ENCODE measurements at places on chromosomes 12 and 14. TPM values are rescaled to one million over a fixed set of nuclear protein-coding genes. Genes with fewer than 3 reads are reported as not detected.

Gene DYNLL1
- total RNA-seq = 344 TPM

Gene ARHGEF25
- 2.0 TPM for total RNA-seq

Gene SIRT4
- 3.2 TPM for total RNA-seq

Gene RERGL
- total RNA-seq = not detected

Gene OR4K15
- not detected for total RNA-seq

Gene RNASE11
- total RNA-seq = not detected

Gene SLC17A8
- total RNA-seq = not detected

DNA sequence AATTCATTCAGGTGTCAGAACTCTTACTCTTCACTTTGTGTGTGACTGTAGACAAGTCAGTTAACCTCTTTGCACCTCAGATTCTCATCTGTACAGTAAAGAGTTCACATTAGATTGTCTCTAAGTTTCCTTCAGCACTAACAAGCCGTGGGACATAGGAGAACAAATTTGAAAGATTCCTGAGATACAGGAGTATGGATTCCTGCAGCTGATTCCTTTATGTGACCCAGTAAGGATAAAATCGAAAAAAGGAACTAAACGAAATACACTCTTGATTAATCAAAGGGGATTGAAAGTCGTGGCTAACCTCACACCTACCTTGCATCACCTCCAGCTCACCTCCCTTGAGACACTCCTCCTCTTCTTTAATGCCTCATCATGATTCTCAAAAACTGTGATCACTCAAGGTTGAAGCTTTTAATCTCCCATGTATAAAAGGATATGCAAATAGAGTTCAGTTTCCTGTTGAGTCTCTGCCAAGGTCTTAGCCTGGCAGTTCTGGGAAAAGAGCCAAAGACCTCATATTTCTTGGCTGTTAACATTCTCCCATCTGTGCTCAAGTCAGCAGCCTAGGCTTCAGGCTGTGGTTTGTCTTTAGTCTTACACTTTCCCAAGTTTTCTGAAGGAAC is 156.6 kb downstream of the DAD1 start:
- peak; percentile 8 for DNase-seq

DNA sequence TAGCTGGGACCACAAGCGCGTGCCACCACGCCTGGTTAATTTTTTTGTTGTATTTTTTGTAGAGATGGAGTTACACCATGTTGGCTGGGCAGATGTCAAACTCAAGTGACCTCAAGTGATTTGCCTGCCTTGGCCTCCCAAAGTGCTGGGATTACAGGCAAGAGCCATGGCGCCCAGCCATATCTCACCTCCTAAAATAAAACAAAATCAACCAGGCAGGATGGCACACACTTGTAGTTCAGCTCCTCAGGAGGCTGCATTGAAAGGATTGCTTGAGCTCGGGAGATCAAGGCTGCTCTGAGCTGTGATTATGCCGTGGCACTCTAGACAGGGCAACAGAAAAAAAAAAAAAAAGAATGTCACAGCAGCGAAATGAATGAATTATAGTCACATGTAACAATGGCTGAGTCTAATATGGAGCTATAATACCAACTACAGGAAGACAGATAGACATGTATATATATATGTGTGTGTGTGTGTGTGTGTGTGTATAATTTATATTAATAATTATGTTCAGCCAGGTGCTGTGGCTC is 19.3 kb upstream of the TMEM120B start:
- no peak for DNase-seq

GRCh38 chr12:100793182-100793581 is 1.4 kb upstream of the ANO4 start:
- DNase-seq = peak; percentile 5

DNA sequence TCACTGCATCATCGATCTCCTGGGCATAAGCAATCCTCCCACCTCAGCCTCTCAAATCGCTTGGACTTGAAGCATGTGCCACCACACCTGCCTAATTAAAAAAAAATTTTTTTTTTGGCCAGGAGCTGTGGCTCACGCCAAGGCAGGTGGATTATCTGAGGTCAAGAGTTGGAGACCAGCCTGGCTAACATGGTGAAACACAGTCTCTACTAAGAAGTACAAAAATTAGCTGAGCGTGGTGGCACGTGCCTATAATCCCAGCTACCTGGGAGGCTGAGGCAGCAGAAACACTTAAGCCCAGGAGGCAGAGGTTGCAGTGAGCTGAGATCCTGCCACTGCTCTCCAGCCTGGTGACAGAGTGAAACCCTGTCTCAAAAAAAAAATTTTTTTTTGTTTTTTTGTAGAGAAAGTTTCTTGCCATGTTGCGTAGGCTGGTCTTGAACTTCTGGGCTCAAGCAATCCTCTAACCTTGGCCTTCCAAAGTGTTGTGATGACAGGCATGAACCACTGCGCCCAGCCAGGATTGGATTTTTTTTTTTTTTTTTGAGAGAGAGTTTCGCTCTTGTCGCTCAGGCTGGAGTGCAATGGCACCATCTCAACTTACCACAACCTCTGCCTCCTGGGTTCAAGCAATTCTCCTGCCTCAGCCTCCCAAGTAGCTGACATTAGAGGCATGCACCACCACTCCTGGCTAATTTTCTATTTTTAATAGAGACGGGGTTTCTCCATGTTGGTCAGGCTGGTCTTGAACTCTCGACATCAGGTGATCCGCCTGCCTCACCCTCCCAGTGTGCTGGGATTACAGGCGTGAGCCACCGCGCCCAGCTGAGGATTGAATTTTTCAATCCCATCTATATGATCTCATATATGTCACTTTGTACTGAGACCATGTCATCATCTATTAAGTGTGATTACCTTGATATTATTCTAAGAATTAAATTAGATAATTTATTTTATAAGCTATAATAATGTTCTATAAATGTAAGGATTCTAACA is 12.4 kb downstream of the SLC2A3 start:
- no peak for DNase-seq

DNA sequence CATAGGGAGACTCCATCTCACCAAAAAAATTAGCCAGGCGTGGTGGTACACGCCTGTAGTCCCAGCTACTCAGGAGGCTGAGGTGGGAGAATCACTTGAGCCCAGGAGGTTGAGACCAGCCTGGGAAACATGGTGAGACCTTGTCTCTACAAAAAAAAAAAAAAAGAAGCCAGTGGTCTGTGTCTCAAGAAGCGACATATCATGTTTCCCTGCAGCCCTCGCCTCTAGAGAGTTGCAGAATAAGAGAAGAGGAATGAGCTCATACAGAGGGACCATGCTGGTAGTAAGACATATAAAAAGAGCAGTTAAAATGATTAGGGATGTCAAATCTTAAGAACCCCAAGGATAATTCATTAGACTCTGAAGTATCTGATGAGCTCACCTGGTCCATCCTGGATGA is 39.4 kb upstream of the BICDL1 start:
- DNase-seq = no peak

GRCh38 chr14:84028080-84028604 is 1501.8 kb upstream of the FLRT2 start:
- DNase-seq = no peak

GRCh38 chr12:109944561-109945359 is 44.7 kb downstream of the TCHP start:
- peak; percentile 96 for DNase-seq

- no peak for DNase-seq
These were observed 17.4 kb upstream of the DRAM1 start for GRCh38 chr12:101859664-101860607.

DNA sequence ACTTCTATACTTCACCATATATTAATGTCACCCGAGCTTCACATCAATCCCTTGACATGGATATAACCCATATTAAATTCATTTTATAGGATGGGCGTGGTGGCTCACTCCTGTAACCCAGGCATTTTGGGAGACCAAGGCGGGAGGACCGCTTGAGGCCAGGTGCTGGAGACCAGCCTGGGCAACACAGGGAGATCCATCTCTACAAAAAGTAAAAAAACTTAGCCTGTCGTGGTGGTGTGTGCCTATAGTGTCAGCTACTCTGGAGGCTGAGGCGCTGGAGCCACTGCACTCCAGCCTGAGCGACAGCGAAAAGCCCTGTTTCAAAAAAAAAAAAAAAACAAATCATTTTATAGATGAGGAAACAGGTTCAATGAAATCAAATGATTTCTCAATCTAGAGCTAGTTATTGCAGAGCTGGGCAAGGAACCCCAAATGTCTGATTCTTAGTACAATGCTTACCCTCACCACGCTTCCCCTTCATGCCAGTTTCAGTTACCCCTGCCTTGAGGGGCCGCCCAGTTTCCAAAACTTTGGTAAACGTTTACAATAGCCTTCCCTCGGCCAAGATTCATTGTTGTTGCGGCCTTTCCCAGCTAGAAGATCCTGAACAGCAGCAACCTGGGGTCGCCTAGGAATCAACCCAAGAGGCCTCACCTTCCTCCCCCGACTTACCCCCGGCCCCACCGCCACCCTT is 751 bp downstream of the PSMB5 start:
- DNase-seq = no peak

DNA sequence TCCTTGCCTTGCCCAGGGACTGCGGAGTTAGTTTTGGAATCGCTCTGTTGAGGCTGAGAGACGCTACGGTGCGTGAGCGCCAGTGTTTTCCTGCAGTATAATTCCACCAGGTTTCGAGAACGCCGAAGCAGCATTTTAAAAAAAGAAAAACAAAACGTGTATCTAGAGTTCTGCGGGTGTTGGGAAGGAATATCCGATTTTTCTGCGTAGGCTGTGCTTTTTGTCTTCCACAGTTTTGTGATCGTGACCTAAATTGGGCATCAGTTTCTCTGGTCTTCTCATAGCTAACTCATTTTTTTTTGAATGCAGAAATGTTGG is 778 bp downstream of the DNM1L start:
- DNase-seq = no peak

GRCh38 chr12:13177373-13177772 is 19.2 kb upstream of the EMP1 start:
- DNase-seq = no peak

DNA sequence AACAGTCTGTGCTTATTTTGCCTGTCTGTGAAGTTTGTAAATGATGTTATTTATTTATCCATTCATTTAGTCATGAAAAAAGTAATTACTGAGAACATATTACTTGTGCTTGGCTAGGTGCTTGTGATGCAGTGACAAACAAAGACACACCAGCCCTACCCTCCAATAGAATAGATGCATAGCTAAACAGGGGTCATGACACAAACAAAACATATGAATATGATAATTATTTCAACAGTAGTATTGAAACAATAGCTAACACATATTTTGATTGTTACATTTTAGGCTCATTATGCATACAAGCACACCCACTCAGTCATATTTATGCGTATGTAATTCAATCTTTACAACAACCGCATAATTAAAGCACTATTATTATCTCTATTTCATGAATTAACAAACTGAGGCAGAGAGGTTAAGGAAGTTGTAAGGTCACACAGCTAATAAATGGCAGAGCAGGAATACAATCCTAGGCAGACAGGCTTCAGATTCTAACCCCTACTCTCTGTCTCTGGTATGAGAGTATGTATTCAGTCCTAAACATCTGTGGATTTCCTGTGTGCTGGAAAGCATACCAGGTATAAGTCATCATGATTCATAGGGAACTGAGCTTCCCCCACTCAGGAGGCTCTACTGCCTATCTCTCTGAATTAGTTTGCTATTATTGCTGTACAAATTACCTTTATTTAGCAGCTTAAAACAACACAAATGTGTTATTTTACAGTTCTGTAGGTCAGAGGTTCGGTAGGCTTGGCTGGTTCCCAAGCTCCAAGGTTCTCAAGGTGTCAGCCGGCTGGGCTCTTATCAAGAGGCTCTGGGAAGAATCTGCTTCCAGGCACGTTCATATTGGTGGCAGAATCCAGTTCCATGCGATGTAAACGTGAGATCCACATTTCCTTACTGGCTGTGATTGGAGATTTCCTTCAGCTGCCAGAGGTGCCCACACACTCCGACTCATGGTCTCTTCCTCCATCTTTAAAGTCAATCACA is 509.4 kb downstream of the GALC start:
- no peak for DNase-seq

DNA sequence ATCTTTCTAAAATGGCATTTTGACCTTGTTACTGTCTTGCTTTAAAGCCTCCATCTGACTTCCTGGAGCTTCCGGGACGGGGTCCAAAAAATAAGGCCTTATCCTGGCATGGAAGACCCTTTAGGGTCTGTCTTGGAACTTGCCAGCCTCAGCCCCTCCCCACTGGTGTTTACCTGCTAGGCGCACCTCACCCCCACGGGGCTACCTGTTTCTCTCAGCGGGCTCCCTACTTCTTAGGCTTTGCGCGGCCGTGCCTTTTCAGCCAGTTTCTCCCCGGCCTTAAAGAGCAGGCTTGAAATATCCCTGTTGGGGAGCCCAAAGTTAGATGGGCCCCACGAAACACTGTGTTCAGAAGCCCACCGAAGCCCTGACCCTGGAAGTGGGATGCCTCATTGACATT is 5.1 kb downstream of the RTL1 start:
- DNase-seq = no peak

DNA sequence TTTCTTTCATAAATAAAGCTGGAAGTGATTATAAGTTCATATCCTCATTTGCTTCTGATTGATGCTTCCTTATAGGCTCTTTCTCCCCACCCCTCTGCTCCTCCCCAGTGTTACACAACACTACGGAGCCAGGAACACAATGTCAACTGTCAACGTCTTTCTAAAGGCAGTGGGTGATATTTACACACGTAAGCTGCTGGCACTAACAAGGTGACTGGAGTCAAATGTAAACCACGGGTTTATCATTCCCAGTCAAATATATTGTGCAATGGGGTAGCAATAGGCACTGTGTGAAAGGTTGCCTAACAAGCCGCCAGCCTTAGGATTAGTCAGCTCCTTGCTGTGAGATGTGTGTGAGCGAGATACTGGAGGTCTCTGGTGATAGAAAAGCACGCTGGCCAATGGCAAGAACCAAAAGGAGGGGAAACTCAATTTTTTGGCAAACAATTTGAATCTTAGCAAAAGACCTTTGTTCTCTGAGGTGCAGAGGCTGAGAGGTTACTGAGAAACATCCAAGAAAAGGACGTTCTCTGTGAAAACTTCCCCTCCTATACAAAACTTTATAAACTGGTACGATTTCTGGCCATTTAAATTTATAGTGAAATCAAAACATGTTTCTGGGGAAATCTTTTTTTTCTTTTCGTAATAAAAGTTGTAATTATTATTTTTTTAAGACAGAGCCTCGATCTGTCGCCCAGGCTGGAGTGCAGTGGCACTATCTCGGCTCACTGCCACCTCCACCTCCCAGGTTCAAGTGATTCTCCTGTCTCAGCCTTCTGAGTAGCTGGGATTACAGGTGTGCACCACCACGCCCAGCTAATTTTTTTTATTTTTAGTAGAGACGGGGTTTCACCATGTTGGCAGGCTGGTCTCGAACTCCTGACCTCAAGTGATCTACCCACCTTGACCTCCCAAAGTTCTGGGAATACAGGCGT is 22.3 kb upstream of the HECTD1 start:
- peak; percentile 1 for DNase-seq

DNA sequence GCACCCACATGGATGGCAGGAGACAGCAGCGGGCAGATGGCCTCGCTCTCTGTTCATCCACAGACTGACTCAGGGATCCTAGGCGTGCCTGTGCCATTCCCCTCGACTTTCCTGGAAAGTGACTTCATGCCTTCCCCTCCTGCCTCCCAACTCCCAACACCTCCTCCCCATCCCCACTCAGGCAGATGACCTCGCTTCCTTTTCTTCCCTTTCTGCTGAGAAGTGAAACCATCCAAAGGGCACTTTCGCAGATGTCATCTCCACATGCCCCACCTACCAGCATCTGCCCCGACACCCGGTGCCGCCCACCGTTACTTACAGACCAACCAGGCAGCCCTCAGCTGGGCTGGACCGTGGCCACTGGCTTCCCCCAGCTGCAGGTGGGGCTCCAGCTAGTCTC is 29.6 kb downstream of the BEGAIN start:
- DNase-seq = no peak

Data from lung microvascular endothelial cell (primary cell).